NCI-H446 treated with DMSO at 0.1 percent for 48 hours (cell line): ENCODE measurements at places on chromosomes 12 and 14.

- no peak for DNase-seq
Measured at GRCh38 chr12:6095269-6095668, 29.2 kb downstream of the VWF start.

DNA sequence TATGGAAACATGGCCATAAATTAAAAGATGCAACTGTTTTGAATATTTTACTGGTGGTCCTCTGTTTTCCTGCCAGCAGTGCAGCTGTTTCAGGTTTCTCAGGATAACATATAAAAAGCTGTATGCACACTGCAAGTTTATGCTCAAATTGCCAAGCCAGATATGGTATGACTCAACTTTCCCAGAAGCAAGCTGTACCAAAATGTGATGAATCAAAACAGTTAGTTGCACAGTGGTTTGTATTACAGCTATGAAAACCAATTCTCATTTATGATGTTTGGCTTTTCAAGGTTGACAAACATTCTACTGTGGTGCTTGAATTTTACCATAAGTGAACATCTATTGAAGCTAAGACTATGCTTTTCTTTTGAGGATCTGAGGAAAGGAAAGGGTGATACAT, 15.5 kb downstream of the TRMT5 start:
- DNase-seq = no peak

- no peak for DNase-seq
Measured at GRCh38 chr12:68784015-68784414, 24.0 kb upstream of the MDM2 start.

DNA sequence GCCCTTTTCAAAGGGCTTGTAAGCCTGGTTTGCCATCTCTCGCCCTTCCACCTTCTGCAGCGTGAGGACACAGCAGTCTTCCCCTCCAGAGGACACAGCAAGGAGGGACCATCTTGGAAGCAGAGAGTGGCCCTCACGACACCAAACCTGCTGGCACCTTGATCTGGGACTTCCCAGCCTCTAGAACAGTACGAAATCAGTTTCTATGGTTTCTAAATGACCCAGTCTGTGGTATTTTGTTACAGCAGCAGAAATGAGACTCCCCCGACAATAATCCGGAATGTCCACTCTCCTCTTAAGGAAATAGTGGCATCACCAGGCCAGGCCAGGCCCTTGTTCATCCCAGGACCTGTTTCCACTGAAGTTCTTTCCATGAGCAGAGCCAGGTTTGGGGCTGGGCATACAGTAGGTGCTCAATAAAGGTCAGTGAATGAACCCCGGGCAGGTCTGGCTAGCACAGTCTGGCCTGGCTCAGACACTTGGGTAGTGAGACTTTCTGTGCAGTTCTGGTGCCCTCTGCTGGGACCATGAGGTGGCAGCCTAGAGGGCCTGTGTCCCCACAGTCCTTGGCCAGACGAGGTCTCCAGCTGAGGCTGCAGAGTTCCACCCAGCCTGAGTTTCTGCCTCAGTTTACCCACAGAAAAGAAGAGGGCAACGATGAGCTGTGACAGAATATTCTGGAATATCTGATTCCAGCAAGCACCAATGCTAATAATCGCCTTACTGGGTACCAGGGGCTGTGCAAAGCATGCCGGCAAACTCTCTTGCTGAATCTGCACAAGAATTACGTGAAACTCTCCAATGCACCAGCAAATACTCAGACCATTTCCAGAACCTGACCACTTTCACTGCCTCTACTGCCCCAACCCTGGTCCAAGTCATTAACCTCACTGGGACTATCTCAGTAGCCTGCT, 14.0 kb downstream of the ABCB9 start:
- peak; percentile 6 for DNase-seq

- DNase-seq = no peak
Measured at GRCh38 chr12:124725099-124725498, 138.6 kb downstream of the SCARB1 start.

- no peak for DNase-seq
Measured at GRCh38 chr12:41930866-41931437, 213.7 kb downstream of the GXYLT1 start.

GRCh38 chr14:94966868-94967267, 190.5 kb downstream of the DICER1 start:
- DNase-seq = no peak

DNA sequence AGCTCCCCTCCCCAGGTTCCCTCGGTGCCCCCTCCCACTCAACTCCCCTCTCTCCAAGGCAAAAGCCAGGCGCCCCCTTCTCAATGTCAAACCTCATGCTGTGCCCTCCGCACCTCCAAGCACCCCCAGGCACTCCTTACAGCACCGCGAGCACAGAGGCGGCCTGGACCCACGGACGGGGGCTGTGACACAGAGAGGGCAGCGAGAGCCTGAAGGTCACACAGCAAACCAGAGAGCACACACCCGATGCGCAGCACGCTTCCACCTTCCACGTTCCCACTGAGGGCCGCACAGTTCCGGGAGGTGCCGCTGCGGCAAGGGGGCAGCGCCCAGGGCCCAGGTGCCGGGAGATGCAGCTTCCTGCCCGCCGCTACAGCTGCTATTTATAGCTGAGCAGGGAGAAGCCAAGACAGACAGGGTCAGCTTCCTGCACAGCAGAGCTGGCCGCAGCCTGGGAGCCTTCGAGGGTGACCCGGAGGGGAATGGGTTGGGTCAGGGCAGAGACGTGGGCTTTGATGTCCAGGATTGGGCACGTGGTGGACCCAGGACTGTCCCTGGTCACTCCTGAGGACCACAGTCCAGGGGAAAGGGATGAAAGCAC, 12.9 kb downstream of the NCOR2 start:
- DNase-seq = no peak

DNA sequence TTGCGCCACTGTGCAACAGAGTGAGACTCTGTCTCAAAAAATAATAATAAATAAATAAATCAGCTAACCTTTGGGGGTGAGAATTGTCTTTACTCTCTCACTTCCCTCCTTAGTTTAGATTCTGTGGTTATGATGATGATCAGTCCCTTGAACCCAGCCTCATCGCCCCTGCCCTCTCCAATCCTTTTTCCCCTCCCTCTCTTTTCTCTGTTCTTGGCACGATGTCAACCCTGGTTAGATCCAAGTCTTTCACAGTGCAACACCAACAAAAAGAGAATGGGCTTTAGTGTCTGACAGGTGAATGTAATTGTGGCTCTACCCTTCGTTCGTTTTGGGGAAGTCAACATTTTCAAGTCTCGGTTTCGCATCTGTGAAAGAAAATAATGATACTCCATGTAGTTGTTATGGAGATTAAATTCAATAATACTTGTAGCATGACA, 59.0 kb downstream of the NTN4 start:
- no peak for DNase-seq

DNA sequence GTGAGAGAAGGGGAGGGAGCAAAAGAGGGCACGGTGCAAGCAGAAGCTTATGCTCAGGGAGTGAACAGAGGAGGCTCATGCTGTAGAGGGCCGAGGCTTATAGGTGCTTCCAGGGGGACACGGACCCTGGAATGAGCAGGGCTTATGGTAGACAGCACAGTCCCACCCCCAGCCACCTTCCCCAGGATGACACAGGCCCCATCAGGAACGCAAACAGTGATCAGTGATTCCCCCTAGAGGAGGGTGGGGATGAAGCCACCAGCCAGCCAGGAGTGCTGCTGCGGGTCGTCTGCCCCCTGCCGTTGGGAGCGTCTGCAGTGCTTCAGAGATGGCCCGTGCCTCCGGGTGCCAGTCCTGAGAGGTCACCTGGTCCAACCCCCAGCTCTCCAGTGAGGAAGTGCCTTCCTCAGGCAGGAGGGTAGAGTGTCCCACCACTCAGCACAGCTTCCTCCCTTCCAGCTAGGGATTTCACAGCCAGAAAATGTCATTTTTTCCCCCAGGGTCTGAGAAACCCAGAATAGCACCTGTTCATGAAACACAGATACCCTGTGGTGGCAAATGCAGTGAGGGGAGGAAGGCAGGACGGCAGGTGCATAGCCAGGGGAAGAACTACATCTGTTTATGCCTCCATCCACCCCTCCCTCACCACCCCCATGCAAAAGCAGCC, 60.7 kb downstream of the SLC6A12 start:
- no peak for DNase-seq

DNA sequence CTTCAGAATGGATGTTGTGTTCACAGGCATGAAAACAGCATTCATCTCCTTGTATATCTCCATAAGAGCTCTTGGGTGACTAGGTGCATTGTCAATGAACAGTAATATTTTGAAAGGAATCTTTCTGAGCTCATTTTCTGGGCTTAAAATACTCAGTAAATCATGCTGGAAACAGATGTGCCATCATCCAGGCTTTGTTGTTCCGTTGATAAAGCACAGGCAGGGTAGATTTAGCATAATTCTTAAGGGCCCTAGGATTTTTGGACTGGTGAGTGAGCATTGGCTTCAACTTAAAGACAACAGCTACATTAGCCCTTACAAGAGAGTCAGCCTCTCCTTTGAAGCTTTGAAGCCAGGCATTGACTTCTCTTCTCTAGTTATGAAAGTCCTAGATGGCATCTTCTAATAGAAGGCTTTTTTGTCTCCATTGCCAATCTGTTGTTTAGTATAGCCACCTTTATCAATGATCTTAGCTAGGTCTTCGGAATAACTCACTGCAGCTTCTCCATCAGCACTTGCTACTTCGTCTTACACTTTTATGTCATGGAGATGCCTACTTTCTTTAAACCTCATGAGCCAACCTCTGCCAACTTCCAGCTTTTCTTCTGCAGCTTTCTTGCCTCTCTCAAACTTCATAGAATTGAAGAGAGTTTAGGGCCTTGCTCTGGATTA, 79.6 kb upstream of the PSMA6 start:
- DNase-seq = no peak

DNA sequence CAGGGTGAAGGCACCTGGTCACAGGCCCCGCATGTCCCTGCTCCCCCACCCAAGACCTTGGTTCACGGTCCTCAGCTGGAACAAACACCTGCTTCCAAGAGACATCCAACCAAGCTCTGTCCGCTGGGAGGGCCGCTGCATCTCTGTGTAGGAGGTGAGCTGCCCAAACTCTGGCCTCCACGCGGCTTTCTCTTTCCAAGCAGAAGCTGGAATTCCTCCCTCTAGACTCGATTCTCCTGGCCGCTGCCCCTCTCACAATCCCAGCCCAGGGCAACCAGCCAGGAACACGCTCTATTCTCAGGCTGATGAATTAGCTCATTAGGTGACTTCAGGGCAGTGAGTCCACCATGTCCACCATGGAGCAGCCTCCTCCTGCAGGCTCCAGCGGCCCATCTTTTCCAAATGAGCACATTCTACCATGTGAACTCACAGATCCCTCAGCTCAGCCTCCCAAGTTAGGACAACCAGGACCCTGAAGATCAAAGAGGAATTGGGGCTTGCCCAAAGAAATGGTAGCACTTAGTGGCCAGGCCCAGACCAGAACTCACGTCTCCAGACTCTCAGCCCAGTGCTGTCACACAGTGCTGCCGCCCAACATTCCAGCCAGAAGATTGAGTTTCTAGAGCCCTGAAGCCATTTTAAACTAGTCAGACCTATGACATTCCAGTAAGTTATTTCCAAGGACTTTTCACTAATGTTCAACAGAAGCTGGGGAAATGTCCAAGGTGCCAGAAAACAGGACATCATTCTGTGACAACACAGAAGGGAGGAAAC, 146.6 kb downstream of the ANO2 start:
- DNase-seq = no peak

GRCh38 chr12:113030875-113031525, 25.5 kb upstream of the DTX1 start:
- peak; percentile 70 for DNase-seq

DNA sequence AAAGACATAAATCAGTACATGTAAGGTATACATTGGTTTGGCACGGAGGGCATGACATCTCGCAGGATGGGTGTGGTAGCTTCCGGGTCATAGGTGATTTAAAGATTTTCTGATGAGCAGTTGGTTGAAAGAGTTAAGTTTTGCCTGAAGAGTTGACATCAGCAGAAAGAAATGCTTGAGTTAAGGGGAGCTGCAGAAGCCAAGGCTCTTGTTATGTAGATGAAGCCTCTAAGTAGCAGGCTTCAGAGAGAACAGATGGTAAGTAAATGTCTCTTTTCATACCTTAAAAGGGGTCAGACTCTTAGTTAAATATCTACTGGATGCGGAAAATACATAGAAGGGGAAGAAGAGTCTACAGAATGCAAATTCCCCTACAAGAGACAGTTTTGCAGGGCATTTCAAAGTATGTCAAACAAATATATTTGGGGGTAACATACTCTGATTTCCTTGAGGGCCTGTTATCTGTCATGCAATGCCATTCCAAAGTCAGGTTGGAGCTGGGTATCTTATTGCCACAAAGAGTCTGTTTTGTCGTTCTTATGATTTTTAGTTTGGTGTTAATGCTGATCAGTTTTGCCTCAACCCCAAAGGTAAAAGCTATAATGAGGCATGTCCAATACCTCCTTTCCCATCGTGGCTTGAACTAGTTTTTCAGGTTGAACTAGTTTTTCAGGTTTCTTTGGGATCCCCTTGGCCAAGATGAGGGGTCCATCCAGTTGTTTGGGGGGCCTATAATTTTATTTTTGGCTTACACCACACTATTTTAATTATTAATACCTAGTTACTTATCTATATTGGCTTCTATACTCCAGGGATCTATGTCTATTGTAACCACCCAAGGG, 67.0 kb downstream of the PTHLH start:
- DNase-seq = no peak

GRCh38 chr12:111256629-111257434, 112.1 kb downstream of the PHETA1 start:
- DNase-seq = no peak

DNA sequence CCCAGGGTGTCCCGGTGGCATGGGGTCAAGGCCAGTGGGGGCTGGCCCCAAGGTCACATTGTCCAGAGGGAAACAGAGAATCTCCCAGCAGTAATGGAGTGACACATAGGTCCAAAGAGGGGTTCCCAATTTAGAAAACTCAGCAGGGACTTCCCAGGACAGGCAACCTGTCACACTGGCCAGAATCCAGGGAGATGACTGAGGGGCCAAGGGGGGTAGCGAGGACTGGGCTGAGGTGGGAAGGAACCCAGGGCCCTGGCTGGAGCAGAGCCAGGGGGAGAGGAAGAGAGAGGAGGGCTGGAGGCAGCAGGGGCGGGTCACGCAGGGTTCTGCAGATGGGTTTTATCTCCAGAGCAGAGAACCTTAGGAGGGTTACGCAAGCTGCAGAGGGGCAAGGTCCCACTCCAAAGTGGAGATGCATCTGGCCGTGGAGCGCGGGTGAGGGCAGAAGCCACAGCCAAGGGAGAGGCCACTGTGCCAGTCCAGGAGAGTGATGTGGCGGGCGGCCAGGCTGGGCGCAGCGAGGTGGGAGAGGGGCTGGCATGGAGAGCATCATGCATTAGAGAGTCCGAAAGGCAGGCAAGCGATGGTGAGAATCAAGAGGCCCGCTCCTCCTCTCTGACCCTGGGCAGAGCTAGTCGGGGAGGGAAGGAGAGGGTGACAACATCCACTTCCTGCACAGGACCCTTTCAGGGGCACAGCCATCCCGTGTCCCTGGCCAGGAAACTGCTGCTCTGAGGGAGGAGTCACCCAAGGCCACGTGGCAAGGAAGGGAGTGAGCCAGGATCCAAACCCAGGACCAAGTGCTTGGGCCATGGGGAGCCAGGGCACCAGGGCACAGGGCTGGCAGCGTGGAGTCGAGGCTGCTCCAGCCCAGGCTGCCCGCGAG, 29.0 kb downstream of the NCOR2 start:
- DNase-seq = peak; percentile 77
